ENCODE measurements at places on chromosomes 1 and 21.

DNA sequence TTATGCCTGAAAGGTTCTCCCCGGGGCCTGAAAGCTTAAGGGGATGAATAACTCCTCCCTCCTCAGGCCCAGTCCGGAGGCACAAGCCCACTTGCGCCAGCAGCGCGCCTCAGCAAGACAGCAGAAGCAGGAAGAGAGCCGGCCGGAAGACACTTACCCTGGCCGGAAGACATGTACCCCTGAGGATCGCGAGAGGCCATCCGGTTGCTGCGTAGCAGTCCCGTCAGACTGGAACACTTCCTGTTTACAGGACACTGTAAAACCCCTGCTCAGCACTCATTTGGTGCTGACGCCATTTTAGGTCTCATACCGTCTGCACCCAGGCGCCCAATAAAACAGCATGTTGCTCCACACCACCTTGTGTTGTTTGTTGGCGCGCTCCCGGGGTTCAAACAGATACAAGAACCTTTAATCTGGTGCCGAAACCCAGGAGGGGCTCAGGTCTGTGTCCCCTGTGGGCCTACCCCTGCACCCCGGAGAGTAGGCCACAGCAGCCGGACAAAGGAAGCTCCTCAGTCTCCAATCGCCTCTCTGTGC is 30.3 kb downstream of the VN1R5 start:
- DNase-seq, result no peak

- peak; percentile 82 for DNase-seq
Observed at GRCh38 chr21:34510148-34511142, 1.6 kb downstream of the KCNE1 start.

DNA sequence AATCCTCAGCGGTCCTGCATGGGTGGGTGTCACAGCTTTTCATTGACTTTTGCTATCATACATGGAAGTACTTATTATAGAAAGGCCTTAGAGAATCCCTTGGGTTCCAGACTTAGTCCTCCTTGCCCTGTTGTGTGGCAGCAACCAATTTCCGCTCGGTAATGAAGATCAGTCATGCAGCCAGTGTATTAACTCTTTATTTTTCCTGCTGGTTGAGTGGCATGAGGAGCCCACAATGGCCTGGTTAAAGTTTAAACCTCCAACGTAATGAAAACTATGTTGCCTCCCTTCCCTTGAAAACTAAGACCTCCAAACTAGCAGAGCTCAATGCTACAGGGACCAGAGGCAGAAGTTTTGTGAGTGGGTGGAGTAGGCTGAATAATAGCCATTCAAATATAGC is 20.0 kb downstream of the CITED4 start:
- no peak for DNase-seq

GRCh38 chr1:224929335-224930237 is at the start of gene DNAH14:
TSS of gene DNAH14 (plus strand) at chr1:224929675. CDS start at chr1:224952703, 23,028 bp downstream.
- DNase-seq, result peak; percentile 82

- DNase-seq, result no peak
Observed at GRCh38 chr1:101260556-101261350, 23.9 kb downstream of the S1PR1 start.

DNA sequence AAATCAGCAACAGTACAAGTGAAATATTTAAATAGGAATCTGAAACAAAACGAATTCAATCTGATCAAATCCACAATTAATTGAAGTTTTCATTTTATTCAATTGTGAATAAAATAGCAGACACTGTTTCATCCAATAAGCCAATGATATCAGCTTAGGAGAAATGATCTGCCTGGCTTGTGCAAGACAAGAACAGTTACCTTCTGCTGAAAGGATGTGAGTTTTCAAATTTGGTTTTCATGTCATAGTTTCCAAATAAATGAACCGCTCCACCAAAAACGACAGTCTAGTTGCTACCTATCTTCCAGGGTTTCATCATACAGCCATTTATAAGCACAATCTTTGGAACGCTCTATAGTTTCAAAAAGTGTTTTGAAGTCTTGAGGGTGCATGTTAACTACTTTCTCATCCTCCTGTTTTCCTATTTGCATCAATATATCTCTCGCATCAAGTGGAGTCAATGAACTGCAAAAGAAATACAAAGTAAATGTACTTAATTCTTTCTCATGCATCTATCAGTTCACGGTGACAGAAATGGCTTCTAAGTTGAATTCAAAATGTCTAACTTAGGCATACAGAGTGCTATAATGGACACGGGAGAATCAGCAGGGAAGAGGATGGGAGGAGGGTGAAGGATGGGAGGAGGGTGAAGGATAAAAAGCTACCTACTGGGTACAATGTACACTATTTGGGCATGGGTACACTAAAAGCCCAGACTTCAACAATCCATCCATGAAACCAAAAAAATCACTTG is 25.1 kb downstream of the TFB2M start:
- no peak for DNase-seq

DNA sequence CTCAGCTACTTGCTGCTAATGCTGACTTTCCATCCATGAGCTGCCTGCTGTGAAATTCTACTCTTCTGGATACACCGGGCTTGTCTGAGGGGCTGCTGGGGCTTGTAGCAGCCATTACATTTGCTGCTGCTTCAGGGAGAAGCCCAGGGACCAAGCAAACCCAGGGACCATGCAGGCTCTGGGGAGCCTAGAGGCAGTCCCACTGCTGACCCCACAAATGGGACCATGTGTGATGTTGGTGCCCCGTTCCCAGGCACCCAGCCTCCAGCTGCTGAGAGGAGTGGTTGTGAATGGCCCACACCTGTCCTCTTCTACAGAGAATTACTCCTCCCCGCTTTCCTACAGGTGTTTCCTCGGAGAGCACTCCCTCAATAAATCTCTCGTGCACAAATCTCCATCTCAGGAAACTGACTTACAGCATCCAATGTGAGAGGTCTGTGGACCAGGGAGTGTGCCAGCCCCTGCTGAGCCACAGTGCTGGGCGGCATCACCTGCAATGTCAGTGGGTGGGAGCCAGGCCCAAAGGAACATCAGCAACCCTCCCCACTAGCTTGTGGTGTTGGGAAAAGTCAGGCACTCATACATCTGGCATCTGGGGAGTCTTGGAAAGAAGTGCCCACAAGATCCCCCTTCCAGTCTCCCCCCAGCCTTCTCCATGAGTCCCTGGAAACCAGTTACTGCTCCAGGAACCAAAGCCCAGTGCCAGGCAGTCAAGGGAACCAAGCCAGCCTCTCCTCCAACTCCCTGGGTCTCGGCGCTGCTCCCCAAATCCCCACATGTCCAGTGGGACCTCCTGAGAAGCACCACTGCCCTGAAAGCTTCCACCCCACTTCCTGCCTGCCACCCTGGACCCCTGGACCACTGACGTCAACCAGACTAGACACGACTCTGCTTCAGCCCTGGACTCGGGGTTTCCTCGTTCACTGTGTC is 65.1 kb downstream of the TCP10L start:
- DNase-seq, result no peak

DNA sequence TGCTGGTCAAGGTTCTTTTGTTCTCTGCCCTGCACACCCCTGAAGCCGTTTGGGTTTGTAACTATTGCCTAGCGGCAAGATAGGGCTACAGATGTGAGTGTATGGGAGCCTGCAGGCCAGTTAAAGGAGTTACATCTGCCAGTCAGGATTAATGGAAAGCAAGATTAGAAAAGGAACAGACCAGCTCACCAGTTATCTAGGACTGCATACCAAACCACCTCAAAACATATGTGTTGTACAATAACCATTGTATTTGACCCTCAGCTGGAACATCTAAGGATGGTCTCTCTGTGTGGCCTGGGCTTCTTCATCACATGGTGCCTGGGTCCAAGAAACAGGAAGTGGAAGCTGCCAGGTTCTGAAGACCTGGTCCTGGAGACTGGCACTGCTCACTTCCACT is 52.5 kb upstream of the FBXO28 start:
- DNase-seq, result peak; percentile 19

- no peak for DNase-seq
Observed at GRCh38 chr1:92695104-92695503, 89.8 kb downstream of the EVI5 start.

GRCh38 chr21:45972716-45973474 is 8.7 kb upstream of the COL6A1 start:
- DNase-seq, result peak; percentile 61

GRCh38 chr1:84763912-84764680 is 73.8 kb upstream of the SSX2IP start:
- peak; percentile 65 for DNase-seq

DNA sequence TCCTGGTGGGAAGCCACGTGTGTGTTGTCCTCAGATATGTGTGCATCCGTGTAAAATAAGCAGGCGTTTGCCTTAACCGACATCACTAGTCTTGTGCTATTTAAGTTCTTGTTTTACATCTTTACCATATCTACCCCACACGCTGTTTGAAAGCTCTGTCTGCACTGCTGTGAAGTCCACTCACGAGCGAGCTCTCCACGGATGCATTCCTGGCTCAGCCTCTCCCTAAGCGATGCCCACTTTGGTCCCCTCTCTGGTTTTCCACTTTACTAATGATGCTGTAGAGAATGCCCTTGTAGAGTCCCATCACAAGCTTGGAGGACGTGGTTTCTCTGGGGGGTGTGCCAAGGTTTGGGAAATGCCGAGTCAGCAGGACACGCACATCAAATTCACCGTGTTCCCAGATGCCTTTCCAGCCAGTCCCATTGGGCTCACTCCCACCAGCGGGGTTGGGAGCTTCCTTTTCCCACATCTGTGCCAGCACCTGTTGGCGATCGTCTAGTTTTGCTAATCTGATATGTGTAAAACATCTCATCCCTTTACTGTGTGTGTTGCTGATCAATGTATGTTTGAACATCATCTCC is 43.8 kb downstream of the ACTL8 start:
- DNase-seq, result no peak

DNA sequence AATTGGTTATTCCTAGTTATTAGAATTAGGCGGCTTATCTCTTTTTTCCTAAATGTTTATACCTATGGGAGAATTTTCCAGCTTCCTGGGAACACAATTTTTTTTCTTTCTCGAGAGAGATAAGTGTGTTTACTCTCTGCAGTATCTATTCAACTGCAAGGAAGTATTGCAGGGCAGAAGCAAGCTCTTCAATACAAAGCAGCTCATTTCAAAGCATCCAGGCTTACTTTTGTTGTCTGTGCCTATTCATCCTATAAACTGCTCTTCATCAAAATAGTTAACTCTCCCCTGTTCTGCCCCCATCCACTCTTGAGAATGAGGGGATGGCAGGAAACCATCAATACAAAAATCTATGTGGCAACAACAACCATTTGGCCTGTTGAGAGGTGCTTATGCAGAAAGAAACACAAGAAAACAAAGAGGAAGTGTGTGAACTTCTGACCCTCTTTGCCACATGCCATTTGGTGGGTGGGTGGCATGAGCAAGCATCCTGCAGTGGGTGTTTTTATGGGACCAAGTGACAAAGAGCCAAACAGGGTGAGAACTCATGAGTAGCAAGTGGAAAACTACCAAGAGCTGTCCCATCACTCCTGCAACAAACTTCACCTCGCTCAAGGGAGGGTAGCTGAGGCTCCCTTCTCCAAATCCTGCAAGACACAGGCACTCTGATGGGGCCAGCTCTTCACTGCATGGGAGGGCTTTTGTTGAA is 50.6 kb upstream of the MRPS6 start:
- peak; percentile 22 for DNase-seq

- DNase-seq, result no peak
Observed at GRCh38 chr1:61501971-61502916, 222.7 kb downstream of the TM2D1 start.

GRCh38 chr1:37478451-37478881 is 4.1 kb downstream of the ZC3H12A start:
- no peak for DNase-seq
